ENCODE measurements at places on chromosomes 4 and X.

DNA sequence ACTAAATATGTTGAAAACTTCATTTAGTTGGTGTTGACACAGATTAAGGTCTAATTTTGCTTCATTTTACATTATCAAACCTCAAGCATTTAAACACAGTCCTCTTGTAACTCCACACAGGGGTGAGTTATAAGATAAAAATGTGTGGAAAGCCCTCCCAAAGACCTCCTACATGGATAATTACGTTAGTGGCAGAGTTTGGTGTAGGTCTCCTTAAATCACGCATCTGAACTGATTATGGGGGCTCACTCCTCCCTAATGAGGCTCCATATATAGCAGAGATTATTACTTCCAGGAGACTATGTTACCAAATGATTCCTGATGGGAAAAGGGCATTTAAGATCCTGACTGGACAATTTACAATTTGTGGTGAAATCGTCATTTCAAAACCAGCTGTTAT is 32.2 kb upstream of the VCX3B start:
- DNase-seq: no peak

- DNase-seq: no peak
These were observed 364.9 kb downstream of the ZNF674 start for GRCh38 chrX:46180258-46180687.

DNA sequence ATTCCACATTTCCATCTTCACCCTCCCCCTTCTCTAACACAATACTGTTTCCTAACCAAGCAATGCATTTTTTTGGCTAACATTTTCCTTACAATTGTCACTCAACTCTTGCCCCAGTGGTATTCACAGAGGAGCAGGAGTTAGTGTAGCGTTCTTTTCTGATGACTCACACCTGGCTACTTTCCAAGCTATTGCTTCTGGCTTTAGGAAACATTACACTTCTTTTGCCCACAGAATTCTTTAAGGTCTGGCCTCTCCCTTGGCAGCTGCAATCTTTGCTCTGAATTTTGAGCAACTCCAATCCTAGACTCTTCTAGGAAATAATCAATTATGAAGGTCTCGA is 27.5 kb upstream of the PDGFC start:
- DNase-seq: no peak

GRCh38 chrX:68824565-68825125 is 4.2 kb upstream of the EFNB1 start:
- no peak for DNase-seq

DNA sequence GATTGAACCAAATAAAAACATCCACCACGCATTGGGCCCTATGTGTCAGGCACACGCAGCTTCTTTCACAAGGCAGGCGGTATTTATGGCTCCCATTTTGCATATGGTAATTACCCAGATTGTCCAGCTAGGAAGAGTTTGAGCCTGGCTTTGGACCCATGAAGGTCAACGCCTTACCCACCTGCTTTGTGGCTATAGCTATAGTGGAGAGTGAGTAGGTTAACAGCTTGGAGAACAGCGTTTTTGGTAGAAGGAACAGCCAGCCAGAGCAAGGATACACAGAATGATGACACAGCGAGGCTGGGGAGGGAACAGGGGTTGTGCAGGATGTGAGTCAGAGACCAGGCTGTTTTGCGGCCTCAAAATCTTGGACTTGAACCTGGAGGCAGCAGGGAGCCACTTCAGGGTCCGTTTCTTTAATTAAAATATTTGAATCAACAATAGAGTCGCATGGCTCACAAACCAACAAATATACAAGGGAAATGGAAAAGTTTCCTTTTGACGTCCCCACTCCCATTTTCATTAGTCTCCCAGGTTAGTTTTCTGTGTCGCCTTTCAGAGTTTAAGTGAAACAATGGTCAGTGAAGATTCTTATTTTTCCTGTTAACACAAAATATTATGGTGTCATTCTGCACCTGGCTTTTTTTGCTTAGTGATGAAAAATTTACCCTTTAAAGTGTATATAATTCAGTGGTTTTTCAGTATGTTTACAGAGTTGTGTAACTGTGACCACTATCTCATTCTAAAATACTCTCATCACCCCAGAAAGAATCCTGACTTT is 118.2 kb upstream of the STX18 start:
- DNase-seq: no peak

- no peak for DNase-seq
These were observed 1.0 kb downstream of the SHISA3 start for GRCh38 chr4:42398171-42398870.

DNA sequence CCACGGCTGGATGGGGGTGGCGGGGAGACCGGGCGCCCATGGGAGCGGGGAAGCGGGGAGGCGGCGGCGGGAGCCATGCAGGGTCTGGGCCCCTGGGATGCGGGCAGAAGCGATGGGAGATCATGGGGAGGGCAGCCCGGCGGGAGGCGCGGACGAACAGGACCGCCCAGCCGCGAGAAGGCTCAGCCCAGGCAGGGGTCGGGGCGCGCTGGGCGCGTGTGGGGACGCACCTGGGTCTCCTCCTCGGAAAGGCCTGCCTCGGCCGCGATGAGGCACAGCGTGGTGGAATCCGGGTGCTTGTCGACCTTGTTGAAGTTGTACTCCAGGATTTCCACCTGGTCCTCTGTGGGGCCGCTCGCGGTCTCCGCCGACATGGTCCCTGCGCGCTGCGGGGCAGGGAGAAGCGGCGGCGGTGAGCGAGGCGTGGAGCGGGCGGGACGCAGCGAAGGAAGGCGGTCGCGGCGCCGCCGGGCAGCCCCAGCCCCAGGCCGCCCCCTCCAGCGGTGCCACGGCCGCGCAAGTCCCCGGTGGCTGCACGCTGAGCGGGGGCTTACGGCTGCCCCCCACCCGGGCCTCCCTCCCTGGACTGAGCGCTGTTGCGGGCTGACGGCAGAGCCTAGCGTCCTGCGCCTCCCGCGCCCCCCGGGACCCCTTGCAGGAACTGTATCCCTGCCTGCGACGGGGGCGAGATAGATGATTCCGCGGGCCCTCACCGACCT is 25.3 kb downstream of the HOPX start:
- DNase-seq: no peak

- no peak for DNase-seq
These were observed 107.1 kb upstream of the SORBS2 start for GRCh38 chr4:185919107-185919506.

DNA sequence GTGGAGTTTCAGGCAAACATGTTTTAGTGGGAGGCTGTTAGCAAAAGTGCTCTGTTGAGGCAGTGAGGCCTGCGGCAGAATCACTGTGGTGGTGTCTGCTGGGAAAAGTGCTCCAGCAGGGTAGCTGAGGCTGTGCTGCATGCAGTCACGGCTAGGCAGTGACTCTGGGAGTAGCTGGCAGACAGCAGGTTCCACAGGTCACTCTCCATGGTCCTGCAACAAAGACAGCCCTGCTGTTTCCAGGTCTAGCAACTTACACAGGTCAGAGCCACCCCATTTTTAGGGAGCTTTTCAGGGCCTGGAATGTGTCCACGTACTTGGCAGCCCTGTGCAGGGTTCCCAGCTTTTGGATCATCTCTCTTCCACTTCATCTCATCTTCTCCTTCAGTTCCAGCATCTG is 184.3 kb downstream of the NAA11 start:
- DNase-seq: no peak

DNA sequence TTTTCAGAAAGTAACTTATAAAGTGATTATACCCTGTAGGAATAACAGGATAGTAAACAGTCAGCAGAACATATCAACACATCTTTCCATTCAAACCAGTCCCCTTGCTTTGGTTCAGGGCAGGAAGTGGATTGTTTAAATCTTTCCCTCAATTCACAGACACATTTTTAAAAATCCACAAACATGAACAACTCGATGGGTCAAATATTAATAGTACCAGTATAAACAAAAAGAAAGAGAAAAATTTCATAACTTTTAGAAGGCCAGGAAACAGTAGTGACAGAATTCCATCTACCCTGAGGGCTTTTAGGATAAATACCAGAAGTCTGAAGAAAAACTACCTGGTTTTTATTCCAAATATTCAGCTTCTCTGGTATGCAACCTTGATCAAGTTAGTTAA is 1072.8 kb upstream of the PABPC4L start:
- DNase-seq: no peak

- no peak for DNase-seq
These were observed 141.9 kb upstream of the ANXA3 start for GRCh38 chr4:78409612-78410202.

DNA sequence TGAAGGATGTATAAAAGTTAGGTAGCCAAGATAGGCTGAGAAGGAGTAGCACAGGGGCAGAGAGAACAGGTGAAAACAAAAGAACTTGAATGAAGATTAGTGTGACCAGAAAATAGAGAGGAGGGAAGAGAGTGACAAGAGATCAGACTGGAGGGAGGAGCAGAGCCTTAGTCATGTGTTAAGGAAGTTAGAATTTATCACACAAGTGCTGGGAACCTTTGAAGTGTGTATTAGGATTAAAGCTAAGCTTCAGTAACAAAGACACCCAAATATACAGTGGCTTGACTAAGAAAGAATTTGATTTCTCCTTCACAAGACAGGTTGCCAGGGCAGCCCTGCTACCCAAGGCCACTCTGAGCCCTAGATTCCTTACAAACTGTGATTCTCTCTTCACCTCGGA is 10.7 kb upstream of the CCDC149 start:
- DNase-seq: no peak

DNA sequence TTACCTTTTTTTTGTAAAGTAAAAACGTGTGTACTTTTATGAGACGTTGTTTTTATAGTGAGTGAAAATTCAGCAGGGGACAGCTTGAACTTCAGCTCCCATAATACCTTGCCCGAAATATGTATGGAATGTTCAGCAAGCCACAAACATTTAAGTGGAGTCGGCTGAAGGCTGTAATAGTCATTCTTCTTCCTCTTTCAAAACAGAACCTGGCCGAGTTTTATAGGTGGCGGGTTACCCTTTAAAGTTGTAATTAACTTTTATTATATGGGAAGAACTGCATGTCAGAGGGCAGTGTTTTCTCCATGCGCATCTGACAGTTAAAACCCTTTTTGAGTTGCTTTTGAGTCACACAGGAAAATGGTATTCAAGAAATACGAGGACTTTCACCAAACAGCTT is 50.7 kb downstream of the CLDN34 start:
- no peak for DNase-seq

GRCh38 chr4:126058596-126058995 is 743.8 kb downstream of the FAT4 start:
- no peak for DNase-seq

GRCh38 chr4:117588771-117589170 is 445.5 kb upstream of the NDST3 start:
- no peak for DNase-seq
